ENCODE measurements at places on chromosomes 3 and 15.

DNA sequence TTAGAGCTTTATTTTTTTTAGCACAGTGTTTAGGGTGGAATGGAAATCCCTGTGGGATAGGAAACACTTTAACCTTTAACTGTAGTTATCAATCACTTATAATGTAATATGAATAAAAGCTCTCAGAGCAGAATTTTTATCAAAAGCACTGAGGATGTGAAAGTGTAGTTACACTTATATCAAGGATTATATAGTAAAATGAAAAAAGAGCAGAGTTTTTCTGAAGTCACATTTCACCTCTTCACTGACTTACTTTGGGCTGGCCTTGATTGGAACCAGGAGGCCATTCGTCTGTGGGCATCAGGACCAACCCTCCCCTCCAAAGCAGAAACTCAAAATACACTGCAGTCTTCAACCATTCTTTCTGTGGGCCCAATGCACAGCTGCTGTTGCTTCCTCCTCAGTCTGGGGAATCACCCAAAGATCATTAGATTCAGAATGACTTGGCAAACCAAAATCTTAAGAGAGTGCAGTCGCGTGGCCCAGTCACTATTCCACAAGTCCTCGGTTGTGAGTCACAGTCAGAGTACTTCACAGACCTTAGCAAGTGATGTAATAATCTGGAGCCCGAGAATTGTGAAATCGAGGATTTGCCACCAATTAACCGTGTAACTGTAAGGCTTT, 132.6 kb upstream of the COL8A1 start:
- peak; percentile 32 for DNase-seq

DNA sequence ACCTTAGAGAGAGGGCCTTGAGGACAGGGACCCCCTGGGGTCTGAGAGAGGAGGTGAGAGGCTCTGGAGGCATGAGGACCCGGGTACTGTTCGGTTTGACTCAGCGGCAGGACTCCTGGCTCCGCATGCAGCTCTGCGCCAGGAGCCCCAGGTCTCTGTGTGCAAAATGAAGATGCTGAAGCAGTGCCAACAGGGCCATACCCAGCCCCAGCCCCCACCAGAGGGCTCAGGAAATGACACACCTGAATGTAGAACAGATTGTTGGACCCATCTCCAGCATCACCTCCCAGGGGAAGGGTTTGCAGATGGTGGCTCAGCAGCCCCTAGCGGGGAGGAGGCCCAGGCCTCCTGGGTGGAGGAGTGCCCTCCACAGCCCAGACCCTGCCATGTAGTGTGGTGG, 30.2 kb downstream of the EPHB3 start:
- DNase-seq = no peak

- DNase-seq = peak; percentile 32
These were observed at the start of gene KCNH8 for GRCh38 chr3:19147905-19148767. Gene KCNH8 (plus strand): TSS chr3:19148510. CDS start chr3:19148720, 210 bp downstream.

DNA sequence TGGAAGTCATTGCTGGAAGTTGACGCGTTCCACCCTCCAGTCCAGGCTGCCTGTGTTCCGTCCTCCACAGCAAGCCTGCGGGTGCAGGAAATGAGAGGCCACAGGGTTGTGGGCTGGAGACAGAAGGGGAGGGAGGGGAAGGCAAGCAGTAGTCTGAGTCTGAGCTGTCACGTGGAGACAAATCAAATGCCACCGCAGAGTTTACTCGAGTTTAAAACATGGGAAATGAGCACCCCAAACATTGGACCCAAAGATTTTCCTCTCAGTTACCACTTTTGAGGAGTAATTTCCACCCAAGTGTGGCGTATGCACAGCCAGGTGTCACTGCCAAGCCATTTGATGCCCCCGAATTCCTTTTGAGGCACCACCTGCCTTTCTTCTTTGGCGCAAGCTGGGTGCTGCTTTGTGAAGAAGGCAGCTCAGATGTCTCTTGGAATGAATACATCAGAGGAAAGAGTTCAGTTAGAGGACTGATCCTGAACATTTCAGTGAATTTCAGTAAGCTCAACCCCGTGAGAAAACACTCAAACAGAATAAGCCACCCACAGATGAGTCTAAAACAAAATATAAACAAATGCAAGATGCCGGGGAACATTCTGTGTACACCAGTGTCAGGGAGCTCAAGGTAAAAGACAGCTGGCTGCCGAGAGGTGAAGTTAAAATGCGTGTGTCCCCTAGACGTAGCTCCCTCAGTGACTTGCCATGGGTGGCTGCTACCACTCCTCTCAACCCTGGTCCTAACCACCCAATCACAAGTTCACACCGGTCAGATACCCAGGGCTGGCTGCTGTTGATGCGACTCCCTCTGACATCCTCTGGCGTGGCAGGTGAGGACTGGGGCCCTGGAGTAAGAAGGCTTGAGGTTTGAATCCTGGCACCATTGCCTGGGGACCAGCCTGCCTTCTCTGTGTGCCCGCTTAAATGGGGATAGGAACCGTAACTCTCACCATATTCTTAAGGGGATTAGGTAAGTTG, 203.8 kb downstream of the UACA start:
- DNase-seq = peak; percentile 67

- DNase-seq = no peak
These were observed 92.2 kb downstream of the ST6GAL1 start for GRCh38 chr3:187022403-187023029.

- no peak for DNase-seq
These were observed 405.9 kb downstream of the SOX2 start for GRCh38 chr3:182117583-182117982.

DNA sequence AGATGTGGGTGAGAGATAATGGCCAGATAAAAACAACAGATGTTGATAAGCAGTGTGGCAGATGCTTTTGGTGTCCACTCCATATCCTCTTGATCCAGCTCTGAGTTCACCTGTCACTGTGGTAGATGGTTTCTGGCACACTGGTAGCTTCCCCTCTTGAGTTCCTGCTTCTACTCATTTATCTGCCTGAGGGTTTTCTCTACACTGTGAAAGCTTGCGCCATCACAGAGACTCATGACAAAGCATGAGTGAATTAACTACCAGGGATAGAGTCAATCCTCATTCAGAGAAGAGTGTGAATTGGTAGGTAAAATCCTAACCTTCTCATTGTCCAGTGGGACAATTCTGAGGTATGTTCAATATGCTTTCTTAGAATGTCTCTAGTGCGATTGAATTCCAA, 50.0 kb upstream of the ARHGEF26 start:
- no peak for DNase-seq

GRCh38 chr3:25040748-25041147, 387.3 kb upstream of the RARB start:
- DNase-seq = no peak

GRCh38 chr3:36729204-36730056, 34.9 kb downstream of the DCLK3 start:
- no peak for DNase-seq

DNA sequence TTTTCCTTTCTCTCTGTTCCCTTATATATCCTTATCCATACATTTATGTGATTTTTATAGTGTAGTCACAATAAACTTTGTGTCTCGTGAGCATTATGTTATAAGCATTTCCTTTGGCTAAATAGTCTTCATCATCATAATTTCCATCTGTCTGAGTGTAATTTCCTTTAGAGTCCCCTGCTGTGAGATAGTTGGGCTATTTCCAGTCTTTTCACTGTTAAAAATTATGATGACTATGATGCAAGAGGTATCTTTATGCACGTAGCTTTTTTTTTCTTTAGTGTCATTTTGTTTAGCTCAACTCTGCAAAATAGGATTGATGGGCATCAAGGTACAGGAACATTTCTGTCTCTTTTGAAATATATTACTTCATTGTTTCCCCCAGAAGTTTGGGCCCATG, 26.9 kb upstream of the CA12 start:
- DNase-seq = no peak

GRCh38 chr15:73483053-73483452, 40.1 kb downstream of the REC114 start:
- no peak for DNase-seq

- no peak for DNase-seq
These were observed 56.5 kb upstream of the SELENOK start for GRCh38 chr3:53948174-53948573.

- DNase-seq = no peak
These were observed 139.3 kb downstream of the SNRPN start for GRCh38 chr15:25094066-25094465.

DNA sequence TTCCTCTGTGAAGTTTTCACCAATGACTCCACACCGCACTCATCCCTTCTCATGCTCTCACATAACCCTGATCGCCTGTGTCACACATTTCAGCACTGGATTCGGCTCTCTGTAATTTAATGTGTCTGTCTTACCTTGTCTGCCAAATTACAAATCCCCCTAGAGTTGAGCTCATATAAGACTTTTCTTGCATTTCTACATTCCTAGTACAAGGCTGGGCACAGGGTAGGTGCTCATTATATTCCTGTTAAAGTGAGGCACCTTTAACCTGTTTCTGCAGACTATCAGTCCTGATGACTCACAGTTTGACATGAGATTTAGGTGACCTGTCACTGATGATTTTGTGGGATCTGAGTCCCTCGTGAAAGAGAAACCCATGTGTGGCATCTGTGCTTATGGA, 22.6 kb downstream of the TGM5 start:
- no peak for DNase-seq

DNA sequence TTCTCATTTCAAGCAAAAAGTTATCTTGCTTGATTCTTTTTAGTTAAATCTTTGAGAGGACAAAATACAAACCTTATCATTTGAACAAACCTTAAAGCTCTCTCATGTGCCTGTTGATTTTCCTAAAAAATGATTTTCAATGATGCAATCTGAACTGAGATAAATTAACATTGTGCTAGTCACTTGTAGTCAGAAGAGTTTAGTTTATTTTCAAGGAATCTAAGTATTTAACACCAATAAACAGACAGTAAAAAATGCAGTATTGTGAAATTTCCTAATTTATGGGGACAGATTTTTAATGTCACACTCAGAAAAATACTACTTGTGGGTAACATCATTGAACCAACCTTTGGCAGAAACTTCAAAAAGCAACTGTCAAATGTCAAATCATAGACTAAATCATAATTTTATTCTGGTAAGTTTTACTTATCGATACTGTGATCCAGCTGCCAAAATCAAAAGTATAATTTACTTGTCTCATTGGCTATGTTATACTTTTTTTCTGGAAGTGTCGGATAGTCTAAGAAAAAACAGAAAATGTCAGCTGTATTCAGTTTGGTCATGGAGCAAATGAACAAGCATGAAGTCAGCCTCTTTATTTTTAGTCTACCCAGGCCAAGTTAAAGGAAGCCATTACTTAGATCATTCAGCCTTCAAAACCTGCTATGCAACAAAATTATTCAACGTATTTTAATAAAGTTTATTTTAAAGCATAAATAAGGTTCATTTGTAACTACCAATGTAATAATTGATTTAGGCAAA, 52.4 kb upstream of the FNDC3B start:
- DNase-seq = no peak

- peak; percentile 16 for DNase-seq
These were observed 634 bp downstream of the MINDY2 start for GRCh38 chr15:58771621-58772250.

GRCh38 chr3:15476378-15476777, 45.1 kb downstream of the COLQ start:
- no peak for DNase-seq

- no peak for DNase-seq
These were observed 22.7 kb upstream of the TMEM41A start for GRCh38 chr3:185521349-185522138.

DNA sequence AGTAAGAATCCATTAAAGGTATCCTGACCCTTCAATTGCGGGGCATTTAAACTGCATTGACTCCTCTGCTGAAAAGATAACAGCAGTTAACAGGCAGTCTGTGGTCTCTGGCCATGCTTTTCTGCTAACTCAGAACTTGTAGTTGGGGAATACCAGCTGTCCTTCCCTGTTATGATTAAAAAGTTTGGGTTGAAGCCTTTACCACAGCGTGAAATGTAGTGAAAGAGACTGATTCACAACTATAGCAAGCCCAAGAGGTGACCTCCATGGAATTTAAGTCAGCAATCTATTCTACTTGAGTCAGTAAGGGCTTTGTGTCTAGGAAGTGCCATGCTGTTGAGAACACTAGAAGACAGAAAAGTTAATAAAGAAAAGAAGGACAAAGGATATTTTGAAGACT, 1037.3 kb downstream of the SI start:
- DNase-seq = no peak

GRCh38 chr15:45164914-45165313, 22.9 kb downstream of the SHF start:
- no peak for DNase-seq

- no peak for DNase-seq
These were observed 31.6 kb downstream of the SLC24A1 start for GRCh38 chr15:65653341-65653740.

GRCh38 chr3:39911465-39912309, 102.3 kb downstream of the MYRIP start:
- no peak for DNase-seq

DNA sequence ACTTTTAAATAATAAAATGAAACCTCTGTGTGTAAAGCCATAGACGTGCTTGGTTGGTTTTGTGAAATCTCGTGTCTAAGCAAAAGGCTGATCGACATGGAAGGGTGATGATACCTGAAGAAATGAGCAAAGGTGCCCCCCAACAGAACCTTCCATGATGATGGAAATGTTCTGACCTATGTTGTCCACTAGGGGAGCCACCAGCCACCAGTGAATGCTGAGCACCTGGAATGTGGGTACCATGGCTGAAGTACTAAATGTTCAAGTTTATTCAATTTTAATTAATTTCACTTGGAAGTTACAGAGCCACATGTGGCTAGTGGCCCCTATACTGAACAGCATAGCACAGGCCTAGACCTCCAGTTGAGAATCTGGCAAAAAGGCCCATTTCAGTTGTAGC, 158.8 kb downstream of the POLR2M start:
- no peak for DNase-seq

GRCh38 chr3:184540777-184541681, 20.6 kb upstream of the EPHB3 start:
- peak; percentile 67 for DNase-seq

DNA sequence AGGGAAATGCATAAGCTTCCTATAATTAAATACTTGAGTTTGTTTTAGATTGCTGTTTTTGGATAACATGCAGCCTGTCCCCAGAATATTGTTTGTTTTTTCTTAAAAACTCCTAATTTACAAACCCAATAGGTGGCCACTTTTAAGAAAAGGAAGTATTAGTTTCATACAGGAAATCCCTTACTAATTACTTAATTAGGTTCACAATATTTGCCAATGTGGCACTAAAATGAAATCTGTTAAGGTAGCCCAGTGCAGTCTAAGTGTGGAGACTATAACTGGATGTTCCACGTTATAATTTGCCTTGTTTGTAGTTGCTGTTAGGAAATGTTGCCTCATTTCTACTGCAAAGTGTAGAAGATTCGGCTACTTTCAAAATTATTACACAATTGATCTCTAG, 195.8 kb downstream of the BBX start:
- no peak for DNase-seq
